ENCODE measurements at places on chromosomes 6 and 20.

- DNase-seq = no peak
Measured at GRCh38 chr6:133277228-133277899, 36.2 kb downstream of the EYA4 start.

- no peak for DNase-seq
Measured at GRCh38 chr6:20574355-20574754, 40.1 kb downstream of the CDKAL1 start.

- no peak for DNase-seq
Measured at GRCh38 chr6:100886076-100886475, 4.9 kb upstream of the ASCC3 start.

DNA sequence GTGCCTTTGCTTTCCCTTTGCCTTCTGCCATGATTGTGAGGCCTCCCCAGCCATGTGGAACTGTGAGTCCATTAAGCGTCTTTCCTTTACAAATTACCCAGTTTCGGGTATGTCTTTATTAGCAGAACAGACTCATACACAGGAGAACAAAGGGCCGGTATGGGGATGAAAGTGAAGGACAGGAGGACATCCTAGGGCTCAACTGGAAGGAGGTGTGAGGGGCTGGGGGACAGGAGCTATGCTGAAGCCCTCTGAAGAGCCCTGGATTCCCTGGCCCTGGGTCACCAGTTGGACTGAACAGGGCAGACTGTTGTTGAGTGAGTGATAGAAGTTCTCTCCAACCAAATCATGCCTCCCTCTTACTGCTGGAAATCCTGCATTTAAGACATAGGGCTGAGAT lies 105.8 kb downstream of the SCML4 start:
- DNase-seq = no peak

DNA sequence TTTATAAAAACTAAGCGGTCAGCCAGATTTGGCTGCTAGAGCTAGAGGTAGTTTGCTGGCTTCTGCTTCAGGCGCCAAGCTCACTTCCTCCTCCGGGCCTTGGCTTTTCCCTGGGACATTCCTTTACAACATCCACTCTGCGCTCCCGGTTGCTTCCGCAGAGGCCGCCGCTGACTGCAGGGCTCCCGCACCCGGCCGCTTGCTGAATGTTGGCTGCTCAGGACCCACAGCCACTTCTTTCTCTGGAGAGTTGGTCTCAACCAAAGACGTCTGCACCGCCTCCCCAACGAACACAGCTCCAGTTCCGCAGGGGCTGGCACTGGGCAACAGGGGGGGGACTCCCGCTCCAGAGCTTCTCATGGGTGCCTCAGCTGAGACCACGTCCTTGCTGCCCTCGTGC lies 282.8 kb downstream of the TFAP2C start:
- no peak for DNase-seq

GRCh38 chr6:42987533-42988451 lies 3.4 kb downstream of the PPP2R5D start:
- no peak for DNase-seq

DNA sequence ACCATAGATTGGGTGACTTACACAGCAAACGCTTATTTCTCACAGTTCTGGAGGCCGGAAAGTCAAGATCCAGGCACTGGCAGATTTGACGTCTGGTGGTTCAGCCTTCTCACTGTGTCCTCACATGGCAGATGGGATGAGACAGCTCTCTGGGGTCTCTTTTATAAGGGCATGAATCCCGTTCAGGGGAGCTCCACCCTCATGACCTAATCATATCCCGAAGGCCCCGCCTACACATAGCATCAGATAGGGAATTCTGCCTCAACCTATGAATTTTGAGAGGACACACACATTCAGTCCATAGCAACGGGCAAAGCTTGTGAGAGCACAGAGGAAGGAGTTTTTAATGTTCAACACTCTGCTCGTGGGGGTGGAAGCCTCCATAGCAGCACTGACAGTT lies 27.5 kb downstream of the DAAM2 start:
- peak; percentile 31 for DNase-seq

DNA sequence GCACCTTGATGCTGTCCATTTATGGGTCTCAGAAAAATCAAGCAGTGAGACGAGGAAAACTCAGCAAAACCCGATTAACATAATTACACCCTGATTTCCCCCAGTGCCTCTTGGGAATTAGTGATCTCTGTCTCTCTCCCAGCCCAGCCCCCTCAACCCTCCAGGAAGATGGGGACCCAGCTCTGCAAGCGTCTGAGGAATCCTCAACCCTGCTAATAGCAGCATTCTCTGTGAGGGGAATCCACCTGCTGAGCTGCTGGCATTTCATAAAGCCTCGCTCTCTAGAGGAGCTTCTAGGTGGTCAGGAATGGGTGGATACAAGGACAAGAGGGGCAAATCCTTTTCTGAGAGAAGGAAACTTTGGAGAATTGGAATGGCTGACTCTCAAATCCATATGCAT lies 13.9 kb downstream of the NR2E1 start:
- no peak for DNase-seq
